ENCODE measurements at places on chromosomes 6 and 20.

DNA sequence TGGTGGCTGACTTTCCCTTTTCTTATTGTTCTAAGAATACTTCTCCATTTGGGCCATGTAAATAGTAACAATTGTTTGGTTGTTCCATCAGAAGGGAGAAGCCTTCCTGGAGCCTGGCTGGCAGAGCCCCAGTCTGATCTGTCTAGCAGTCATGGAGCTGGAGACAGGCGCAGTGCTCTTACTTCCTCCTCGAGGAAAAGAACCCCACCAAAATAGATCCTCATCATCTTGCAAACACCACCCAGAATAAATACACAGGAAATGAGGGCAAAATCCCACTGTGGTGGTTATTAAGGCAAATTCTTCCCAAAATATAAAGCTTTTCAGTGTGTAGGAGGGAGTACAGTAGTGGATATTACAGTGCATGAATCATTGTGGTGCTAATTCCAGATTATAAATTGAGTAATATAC lies 195.1 kb upstream of the SGK1 start:
- DNase-seq, result no peak

- no peak for DNase-seq
These were observed 137.2 kb downstream of the DLL1 start for GRCh38 chr6:170153436-170154319.

GRCh38 chr6:135576055-135576454 lies 78.5 kb upstream of the AHI1 start:
- DNase-seq, result no peak

DNA sequence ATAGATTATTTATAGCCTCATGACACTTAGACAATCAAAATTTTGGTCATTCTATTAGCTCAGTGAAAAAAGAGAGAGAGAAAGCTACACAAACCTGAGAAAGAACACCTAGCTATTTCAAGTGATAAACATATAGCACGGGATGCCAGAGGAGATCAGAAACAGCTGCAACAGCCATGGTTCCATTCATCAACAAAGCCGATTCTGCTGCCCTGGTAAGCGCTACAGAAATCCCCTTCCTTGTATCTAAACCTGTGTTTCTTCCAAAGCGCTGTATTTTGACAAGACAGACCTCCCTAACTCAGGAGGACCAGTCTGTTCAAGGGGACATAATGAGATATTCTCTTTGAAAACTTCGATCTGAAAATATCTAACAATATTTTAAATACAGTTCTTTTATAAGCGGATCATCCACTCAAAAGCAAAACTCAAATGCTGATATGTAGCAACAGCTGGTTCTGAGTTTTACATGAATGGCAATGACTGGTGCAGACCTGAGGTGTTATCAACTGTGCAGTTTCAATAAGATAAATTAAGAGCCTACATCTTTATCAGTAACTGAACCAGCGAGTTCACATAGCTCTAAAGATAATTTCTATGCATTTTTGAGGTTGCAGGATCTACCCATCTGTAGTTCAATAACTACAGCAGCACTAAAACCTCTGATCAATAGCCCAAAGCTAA lies 447.8 kb downstream of the FRK start:
- no peak for DNase-seq

DNA sequence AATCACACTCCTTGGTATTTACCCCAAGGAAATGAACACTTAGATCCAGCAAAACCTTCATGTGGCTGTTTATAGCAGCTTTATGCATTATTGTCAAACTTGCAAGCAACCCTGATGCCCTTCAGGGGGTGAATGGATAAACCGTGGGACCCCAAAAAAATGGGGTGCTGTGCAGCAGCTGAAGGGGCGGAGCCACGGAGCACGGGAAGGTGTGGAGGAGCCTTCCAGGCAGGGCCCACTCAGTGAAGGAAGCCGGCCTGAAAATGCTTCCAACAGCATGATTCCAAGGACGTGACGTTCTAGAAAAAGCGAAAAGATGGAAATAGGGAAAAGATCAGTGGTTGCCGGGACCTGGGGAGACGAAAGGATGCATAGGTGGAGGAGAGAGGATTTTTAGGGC lies 25.6 kb upstream of the FRMD1 start:
- DNase-seq, result no peak

DNA sequence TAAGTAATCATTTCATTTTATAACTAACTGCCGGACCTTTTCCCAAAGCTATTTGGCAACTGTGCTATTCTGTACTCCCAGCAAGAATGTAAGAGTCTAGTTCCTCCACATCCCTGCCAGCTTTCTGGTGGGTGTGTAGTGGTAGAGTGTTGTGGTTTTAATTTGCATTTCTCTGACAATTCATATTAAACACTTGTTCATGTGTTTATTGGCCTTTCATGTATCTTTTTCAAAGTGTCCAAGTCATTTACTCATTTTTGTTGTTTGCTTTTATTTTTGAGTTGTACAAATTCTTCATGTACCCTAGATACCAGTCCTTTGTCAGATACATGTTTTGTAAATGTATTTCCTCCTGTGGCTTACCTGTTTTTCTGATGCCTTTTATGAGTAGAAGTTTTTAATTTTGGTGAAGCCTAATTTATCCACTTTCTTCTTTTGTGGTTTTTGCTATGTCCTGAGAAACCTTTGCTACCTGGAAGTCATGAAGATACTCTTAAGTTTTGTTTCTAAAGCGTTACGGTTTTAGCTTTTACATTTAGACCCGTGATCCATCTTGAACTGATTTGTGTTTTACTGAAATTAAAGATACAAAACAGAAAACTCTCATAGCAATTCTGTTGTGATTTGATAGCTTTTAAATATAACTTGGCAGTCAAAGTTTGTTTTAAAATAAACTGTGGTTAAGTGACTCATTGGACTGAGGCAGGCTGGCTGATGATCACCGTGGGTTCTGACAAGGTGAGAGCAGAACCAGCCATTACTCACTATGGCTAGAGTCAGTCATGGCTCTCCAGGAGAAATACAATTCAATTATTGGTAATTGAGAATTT lies 8.0 kb downstream of the MYLIP start:
- DNase-seq, result peak; percentile 69

DNA sequence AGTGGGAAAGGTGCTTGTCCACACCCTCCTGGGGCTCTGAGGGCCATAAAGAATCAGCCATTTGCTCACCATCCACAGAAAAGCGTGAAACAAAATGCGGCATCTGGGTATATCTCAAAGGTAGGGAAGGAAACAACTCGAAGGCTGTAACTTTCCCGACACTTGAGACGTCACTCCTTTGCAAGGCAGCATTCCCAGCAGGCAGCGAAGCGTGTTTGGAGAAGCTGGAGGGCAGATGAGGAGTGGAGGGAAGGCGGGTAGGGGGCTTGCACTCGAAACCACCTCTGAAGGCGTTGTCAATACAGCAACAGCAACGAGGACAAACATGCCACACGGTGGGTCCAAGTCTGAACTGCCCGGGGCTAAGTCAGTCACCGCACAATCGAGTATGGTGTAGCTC lies 98.4 kb downstream of the FOXC1 start:
- DNase-seq, result no peak

GRCh38 chr6:20159781-20160540 lies 52.3 kb downstream of the MBOAT1 start:
- no peak for DNase-seq

GRCh38 chr20:50049442-50050026 lies 63.4 kb downstream of the UBE2V1 start:
- no peak for DNase-seq

DNA sequence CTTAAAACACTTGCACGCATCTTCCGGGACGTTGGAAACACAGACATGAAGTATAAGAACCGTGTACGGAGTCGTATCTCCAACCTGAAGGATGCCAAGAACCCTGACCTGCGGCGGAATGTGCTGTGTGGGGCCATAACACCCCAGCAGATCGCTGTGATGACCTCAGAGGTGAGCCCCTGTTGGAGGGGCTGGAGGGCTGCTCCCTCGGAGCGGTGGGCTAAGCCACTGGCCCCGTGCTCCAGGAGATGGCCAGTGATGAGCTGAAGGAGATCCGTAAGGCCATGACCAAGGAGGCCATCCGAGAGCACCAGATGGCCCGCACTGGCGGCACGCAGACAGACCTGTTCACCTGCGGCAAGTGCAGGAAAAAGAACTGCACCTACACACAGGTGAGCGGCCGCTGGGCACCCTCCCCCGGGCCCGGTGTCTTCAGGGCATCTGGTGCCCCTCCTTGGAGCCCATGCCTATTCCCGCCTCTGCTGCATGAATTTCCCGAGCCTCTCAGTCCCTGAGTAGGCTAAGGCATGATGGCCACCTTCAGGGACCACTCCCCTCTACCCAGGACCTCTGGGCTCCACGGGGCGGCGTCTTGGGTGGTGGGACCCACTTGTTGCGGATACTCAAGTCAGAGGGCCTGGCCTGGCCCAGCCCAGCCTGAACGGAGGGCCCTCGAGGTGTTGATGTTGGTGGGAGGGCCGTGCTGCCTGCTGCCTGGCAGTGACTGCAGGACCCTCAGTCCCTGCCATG lies 7.4 kb downstream of the TCEA2 start:
- DNase-seq, result no peak

DNA sequence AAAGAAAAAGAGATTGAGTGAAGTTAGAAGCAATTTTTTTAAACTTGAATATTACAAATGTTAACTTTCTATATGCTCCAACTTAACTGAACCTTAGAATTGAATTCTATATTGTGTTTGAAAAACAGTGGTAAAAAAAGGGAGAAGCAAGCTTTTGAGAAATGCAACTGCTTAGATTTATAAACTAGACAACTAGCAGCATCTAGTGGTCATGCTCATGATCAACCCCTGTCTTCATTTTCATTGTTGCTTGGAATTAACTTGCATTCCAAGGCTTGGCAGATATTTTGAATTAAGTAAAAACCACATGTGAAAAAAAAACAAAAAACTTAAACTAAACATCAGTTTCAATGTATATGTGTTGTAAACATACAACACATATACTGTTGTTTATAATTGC lies 113.1 kb downstream of the C6orf58 start:
- peak; percentile 8 for DNase-seq

DNA sequence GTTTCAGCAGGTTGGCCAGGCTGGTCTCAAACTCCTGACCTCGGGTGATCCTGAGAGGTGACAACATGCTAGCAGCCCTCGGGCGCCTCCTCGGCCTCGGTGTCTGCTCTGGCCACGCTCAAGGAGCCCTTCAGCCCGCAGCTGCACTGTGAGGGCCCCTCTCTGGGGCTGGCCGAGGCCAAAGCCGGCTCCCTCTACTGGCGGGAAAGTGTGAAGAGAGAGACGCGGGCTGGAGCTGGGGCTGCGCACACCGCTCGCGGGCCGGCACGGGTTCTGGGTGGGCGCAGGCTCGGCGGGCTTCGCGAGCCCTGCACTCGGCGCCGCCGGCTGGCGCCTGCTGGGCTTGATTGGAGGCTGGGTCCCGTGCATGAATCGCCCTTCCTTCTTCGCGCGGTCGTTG lies 80.8 kb upstream of the RBM24 start:
- DNase-seq, result no peak

DNA sequence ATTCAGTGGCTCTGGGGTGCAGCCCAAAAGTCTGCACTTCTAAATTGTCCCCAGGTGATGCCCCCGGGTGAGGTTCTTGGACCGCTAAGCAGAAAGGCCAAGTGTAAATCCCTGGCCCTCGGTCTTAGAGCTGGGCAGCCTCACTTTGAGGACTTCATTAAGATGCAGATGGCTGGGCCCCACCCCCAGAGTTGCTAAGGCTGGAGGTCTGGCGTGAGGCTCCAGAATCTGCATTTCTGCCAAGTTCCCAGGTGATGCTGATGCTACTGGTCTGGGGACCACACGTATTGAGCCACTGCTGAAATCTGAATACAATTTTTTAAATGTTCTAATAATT lies 735 bp upstream of the SLC23A2 start:
- DNase-seq, result no peak

DNA sequence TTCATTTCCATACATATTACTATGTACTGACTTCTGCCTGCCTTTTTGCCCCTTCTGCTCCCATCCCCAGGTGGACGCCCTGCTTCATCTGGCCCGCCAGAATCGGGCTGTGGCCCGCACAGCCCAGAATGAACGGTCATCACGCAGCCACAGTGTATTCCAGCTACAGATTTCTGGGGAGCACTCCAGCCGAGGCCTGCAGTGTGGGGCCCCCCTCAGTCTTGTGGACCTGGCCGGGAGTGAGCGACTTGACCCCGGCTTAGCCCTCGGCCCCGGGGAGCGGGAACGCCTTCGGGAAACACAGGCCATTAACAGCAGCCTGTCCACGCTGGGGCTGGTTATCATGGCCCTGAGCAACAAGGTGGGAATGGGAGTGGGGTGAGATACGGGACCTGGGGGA lies 4.7 kb upstream of the PHF1 start:
- DNase-seq, result no peak

GRCh38 chr6:16583144-16583762 lies 178.0 kb downstream of the ATXN1 start:
- DNase-seq, result no peak

DNA sequence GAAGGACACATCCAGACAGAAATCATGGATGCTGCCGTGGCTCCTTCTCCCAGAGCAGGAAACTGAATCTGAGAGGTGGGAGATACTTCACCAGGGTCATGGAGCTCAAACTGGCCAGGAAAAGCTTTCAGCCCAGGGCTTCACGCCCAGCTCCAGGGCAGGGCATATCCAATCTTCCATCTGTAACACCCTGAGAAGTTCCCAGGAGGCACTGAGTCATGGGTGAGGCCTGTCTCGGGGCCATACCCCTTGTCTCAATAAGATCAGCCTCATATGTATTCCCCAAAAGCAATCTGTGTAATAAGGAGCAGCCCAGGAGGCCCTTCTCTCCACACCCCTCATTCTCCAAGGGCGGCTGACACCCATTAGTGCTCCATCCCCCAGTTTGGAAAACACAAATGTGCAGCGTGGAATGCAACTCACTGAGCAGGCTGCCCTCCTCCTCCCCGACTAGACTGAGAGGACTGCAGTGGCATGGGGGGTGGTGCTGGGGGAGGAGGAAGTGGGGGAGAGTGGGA lies 439.3 kb upstream of the SULF2 start:
- no peak for DNase-seq

DNA sequence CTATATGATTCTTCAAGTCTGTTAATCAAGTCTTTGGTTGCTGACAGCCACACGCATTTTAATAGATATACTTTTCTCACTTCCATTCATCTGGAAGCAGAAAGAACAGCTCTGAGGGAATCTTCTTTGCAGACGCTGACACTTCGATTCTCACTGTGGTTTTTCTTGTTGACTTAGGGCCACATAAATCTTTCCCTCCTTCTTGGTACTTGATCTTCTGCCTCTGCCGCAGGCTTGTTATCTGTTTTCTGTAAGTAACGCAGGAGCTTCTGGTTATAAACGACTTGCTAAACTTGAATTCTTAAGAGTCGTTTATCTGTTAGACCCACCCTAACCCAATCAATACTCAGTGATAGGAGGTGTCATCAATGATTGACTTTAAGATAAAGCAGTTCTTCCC lies 268.8 kb upstream of the SULF2 start:
- no peak for DNase-seq

GRCh38 chr6:50213146-50213545 lies 163.4 kb upstream of the DEFB112 start:
- DNase-seq, result no peak

Data from urothelium cell line (cell line).